Left ventricle myocardium inferior (tissue), 1 donor: ENCODE measurements at places on chromosomes 12 and 14.

GRCh38 chr12:121505513-121505912, 75.3 kb downstream of the KDM2B start:
- no peak for DNase-seq

DNA sequence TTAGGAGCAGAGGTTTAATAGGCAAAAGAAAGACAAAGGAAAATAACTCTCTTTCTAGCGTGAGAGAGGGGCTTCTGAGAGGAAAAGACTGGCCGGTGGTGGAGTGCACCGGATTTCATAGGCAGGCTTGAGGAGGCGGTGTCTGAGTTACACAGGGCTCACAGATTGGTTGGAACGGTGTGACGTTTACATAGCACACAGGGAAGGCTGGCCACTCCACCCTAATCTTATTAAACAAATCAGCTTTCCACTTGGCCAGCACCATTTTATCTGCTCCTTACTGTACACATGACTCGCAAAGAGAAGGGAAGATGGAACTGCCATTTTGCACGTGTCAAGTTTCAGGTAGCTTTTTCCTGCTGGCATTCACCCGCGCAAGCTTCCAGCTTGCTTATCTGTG, 587.7 kb downstream of the RPL10L start:
- DNase-seq: no peak

DNA sequence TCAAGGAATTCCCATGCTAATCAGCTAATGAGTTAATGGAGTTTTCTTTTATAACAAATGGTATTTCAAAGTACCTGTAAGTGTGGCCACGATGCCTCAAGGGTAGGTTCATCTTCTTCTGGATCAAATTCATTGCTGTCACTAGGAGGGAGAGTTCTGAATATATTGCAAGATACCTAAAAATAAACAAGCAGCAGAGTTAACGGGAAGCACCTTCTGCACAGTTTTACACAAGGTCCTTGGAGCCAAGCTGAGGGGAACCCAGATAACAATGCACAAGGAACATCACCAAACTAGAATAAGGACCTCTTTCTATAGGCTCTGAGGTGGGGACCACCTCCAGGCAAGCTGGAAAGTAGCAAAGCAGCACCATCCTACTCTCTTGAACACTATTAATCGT, 103.2 kb upstream of the GPHB5 start:
- DNase-seq: no peak

DNA sequence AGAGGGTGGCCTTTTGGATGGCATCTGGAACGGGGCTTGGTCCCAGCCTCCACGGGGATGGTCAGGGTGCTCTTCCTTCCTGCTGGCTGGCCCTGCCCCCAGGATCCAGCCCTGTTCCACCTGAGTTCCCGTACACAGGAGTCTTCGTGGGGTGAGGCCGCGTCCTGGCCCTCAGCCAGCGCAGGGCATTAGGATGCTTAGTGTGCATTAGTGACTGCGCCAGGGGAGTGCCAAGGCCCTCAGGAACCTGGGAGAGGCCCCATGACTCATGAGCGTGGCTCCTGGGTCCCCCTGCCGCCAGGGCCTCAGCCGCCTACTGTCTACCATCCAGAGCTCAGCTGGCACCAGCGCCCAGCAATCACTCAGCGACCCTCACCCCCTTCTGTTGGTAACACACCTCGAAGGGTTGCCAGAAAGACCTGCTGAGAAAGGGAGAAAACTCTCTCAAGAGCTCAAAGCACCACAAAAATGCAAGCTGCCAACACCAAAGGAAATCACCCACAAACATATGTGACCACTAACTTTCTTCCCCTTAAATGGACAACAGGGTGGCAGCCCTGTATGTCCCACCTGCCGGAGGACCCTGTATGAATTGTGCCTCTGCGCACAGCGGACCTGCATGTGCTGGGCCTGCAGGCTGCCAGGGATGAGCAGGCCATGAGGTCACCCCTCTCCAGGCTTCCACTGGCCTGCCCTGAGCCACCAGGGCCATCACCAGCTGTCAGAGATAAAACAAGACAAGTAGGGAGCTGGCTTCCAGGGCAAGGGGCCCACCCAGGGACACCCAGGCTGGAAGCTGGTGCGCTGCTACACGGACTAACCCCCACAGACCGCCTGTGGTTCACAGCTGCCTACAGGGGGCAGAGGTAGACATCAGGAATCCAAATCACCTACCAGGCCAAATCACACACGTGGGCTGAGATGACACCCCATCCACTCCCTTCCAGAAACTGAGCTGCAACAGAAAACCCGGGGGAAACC, 28.7 kb downstream of the CCDC85C start:
- peak; percentile 39 for DNase-seq

DNA sequence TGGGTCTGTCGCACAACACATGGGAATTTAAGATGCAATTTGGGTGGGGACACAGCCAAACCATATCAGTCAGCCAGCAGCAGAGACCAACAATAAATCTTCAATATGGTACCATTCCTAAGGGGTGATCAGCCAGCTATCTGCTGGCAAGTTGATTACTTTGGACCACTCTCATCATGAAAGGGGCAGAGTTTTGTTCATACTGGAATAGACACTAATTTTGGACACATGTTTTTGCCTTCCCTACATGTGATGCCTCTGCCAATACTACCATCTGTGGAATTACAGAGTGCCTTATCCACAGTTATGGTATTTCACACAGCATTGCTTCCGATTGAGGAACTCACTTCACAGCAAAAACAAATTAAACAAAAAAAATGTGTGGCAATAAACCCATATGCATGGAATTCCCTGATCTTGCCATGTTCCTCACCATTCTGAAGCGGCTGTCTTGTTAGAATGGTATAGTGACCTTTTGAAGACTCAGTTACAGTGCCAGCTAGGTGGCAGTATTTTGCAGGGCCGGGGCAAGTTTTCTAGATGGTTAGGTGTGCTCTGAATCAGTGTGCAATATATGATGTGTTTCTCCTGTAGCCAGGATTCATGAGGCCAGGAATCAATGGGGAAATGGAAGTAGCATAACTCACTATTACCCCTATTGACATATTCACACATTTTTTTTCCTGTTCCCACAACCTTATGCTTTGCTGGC, 179.0 kb upstream of the IGF1 start:
- DNase-seq: no peak
